ENCODE measurements at places on chromosomes 6 and 20.
A peak's percentile ranks its signal among the peaks of the same experiment; 100 is the strongest.

DNA sequence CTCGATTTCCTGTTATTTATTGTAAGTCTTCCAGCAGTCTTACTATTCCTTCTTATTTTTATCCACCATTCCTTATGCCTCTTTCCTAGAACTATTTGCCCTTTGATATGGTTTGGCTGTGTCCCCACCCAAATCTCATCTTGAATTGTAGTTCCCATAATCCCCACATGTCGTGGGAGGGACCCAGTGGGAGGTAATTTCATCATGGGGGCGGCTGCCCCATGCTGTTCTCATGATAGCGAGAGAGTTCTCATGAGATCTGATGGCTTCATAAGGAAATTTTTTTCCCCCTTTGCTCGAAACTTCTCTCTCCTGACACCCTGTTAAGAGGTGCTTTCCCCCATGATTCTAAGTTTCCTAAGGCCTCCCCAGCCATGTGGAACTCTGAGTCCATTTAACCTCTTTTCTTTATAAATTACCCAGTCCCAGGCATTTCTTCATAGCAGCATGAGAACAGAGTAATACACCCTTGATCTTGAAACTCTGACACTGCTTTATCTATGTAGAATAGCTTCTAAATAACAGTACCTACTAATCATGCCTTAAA lies 48.8 kb downstream of the PLN start:
- DNase-seq, result no peak

- peak; percentile 52 for DNase-seq
Measured at GRCh38 chr6:14816116-14816859, 429.6 kb upstream of the JARID2 start.

GRCh38 chr20:59994697-59995122 lies 36.5 kb downstream of the CDH26 start:
- peak; percentile 12 for DNase-seq

DNA sequence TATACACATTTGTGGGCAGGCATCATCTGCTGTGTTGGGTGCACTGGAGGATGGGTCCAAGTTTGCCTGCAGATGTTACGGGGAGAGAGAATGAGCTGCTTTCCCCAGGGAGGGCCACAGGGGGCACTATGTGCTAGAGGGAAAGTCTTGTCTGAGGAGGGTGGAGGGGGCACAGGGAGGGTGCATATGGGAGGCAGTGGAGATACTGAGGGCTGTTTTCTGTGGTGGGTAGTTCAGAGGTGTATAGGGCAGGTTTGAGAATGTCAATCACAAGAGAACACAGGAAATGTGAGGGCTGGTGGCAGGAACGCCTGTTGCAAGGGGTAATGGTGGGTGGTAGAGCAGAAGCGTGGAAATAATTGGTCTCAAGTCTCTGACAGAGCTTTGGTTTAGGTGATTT lies 7.7 kb upstream of the PTPRA start:
- DNase-seq, result no peak

DNA sequence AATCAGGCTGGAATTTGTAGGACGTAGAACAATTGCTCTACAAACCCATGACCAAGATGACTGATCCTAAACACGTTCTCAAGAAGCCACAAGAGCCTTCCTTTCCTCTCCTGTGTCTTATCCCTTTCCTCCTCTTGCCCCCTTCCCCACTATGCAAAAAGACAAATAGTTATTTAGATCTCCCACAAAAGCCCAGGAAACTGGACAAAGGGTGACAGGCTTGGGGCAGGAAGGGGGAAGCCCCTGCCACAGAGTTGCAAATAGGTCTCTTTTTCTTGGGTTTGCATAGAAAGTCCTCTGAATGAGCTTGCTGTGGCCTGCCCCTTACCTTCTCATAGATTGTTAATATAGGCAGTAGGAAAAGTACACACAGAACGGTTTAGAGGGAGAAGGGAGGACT lies 377.1 kb upstream of the BTBD3 start:
- no peak for DNase-seq

DNA sequence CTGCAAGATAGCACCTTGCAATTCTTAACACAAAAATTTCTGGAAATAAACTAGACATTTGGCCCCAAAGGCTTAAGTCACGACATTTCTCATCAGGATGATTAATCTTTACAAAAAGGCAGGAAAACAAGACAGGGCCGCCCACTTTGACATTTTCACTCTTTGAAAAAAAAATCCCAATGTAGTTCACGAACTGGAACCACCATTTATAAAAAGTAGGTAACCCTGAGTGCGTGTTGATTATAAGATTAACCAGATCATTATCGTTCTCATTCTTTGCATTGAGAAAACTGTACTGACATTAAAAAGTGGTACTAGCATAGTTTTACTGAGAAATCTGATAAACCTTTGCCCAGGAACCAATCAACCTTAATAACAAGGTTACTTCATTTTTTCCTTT lies 108.8 kb downstream of the HUS1B start:
- no peak for DNase-seq

- DNase-seq, result peak; percentile 80
Measured at GRCh38 chr6:52598123-52598823, 21.4 kb upstream of the TRAM2 start.

DNA sequence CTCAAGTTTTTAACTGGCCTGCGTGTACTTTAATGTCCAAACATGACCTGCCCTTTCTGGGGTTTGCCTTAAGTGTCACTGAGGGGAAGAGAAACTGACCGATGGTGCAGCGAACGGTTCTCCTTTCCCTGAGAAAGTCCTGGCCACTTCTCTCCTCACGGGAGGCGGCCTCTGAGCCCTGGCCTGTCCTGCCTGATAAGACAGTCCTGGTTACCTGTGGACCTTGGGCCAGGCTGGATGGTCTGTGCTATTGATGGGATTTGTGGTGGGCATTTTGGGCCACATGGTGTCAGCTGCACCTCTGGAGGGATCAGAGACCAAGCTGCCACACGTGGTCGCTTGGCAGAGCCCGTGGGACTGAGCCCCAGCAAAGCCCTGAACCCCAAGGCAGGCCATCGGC lies 11.6 kb upstream of the NTSR1 start:
- no peak for DNase-seq

- DNase-seq, result no peak
Measured at GRCh38 chr20:58740356-58741308, 48.0 kb downstream of the NPEPL1 start.

GRCh38 chr6:34992376-34992775 lies 103.3 kb downstream of the ANKS1A start:
- no peak for DNase-seq
